ENCODE measurements at places on chromosomes 3 and 15. TPM values are rescaled to one million over a fixed set of nuclear protein-coding genes. Genes with fewer than 3 reads are reported as not detected.

Gene IGF2BP2
- 36.1 TPM for total RNA-seq

Gene SOX14
- not detected for total RNA-seq

Gene ZDHHC23
- total RNA-seq: 3.5 TPM

Gene RTP1
- total RNA-seq: under 0.01 TPM

Gene PTH1R
- 0.38 TPM for total RNA-seq

Gene SCAANT1
- not detected for total RNA-seq

Gene CFAP100
- total RNA-seq: not detected

Gene CCDC33
- not detected for total RNA-seq

Gene GOLGA8M
- total RNA-seq: 0.56 TPM

Measured in regular cardiac myocyte (primary cell).